ENCODE measurements at places on chromosomes 5 and 9.

- DNase-seq = no peak
Observed at GRCh38 chr9:82110881-82111280, 122.3 kb downstream of the SPATA31D1 start.

DNA sequence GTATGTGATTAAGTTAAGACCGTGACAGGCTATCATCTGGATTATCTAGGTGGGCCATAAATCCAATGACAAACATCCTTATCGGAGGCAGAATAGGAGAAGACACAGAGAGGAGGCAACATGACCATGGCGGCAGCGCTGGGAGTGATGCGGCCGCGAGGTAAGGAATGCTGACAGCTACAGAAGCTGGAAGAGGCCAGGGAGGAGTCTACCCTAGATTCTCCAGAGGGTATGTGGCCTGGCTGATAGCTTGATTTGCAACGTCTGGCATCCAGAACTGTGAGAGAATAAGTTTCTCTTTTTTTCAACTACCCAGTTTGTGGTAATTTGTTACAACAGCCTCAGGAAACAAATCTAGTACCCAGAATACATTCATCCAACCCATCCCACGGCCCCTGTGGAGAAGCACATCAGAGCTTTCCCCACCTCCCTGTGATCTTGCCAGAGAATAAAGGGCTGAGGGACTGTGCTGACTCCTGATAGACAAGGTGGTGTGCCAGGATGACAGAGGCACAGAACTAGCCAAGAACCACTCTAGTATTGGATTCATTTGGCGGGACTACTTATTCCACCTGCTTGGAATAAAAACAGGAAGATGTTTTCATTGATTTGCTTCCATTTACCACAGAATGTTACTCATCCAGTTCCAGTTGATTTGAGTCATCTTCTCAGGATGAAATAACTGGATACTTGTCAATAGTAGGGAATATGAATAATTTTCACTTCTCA, 187.4 kb downstream of the MAN2A1 start:
- no peak for DNase-seq

GRCh38 chr5:96565582-96566265, 96.5 kb upstream of the CAST start:
- peak; percentile 28 for DNase-seq

DNA sequence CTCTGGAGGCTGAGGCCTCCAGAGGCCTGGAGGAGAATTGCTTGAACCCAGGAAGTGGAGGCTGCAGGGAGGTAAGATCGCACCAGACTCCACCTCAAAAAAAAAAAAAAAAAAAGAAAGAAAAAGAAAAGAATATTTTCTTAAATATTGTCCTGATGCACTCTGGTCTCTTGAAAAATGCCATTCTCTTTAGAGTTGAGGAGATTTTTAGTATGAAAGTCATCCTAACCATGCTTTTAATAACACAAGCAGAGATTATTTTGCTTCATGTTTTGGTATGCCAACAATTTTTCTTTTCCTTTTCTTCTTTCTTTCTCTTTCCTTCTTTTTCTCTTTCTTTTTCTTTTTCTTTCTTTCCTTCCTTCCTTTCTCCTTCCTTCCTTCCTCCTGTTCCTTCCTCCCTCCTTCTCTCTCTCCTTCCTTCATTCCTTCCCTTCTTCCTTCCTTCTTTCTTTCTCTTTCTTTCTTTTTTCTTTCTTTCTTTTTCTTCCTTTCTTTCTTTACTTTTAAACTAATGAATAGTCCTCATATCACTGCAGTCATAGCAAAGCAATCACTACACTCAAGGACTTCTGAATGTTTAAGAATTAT, 116.9 kb upstream of the CCNH start:
- DNase-seq = no peak

GRCh38 chr5:99019812-99020697, 91.2 kb upstream of the CHD1 start:
- no peak for DNase-seq

DNA sequence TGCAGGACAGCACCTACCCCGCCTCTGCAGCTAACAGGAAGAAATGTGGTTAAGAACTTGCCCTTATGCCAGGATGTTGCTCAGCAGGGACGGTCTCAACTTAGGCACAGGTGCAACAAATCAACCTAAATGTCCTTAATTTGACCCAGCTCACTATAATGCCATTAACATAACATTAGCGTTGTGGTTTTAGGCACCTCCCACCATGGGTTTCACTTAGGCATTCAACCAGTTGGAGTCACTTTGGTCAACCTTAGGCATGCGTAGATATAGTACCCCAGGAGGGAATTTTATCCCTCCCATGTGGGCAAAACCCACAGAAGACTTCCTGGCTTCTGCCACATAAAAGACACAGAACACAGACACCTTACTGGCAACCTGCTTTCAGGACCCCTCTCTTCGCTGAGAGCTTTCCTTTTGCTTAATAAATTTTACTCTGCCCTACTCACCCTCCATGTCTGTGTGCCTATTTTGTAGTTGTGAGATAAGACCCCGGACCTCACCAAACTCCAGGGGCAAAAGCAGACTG, 8.7 kb upstream of the ERAP1 start:
- no peak for DNase-seq

- DNase-seq = no peak
Observed at GRCh38 chr9:130022566-130023143, 20.3 kb downstream of the FNBP1 start.

GRCh38 chr5:177303925-177304391, 359 bp downstream of the PRELID1 start:
- DNase-seq = no peak

GRCh38 chr5:117207088-117207668, 632.6 kb upstream of the SEMA6A start:
- no peak for DNase-seq

GRCh38 chr9:24901319-24901718, 355.6 kb upstream of the IZUMO3 start:
- DNase-seq = no peak

- no peak for DNase-seq
Observed at GRCh38 chr5:100609594-100609993, 74.4 kb downstream of the FAM174A start.

DNA sequence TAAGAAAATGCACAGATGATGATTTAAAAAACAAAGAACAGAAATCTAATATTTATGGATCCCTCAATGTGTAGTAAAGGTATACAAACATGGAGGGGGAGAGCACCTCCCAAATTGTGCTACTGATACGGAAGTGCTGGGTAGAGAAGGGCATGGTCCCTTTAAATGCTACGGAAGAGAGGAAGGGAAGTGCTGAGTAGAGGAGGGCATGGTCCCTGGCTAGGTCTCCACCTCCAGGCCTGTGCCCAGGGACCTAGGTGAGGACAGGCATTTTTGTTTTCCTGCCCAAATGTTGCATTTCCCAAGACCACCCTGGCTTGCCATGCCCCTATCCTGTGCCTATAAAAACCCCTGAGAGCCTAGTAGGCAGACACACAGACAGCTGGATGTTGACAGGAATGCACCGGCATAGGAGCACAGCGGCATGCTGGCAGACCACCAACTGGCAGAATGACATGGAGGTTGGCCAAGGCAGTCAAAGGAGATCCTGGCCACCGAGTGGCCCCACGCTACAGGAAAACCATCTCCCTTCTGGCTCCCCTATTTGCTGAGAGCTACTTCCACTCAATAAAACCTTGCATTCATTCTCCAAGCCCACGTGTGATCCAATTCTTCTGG, 62.1 kb upstream of the SPDL1 start:
- DNase-seq = no peak

GRCh38 chr5:37886242-37886905, 46.5 kb upstream of the GDNF start:
- DNase-seq = no peak
